NCI-H1417 (cell line): ENCODE measurements at places on chromosomes 1 and 21.

- DNase-seq: no peak
Measured at GRCh38 chr1:198264282-198264681, 107.5 kb downstream of the NEK7 start.

DNA sequence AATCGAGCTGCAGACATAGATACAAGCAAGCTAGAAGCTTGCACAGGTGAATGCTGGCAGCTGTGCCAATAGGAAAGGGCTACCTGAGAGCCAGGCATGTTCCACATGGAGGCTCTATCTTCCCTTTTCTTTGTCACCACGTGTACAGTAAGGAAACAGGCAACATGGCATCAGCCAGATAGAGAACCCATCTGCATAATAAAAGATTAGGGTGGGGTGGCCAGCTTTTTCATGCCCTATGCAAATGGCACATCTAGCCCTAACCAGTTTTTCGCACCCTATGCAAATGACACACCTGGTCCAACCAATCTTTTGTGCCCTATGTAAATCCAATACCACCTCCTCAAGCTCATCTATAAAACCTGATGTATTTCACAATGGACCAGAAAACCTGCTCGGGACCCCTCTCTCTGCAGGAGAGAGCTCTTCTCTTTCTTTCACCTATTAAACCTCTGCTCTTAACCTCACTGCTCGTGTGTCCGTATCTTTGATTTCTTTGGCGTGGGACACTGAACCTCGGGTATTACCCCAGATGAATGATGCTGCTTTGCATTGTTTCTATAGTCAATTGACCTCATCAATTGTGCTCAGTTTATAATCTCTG, 93.9 kb downstream of the SLC30A10 start:
- no peak for DNase-seq

- no peak for DNase-seq
Measured at GRCh38 chr1:181508486-181509165, 25.3 kb downstream of the CACNA1E start.

DNA sequence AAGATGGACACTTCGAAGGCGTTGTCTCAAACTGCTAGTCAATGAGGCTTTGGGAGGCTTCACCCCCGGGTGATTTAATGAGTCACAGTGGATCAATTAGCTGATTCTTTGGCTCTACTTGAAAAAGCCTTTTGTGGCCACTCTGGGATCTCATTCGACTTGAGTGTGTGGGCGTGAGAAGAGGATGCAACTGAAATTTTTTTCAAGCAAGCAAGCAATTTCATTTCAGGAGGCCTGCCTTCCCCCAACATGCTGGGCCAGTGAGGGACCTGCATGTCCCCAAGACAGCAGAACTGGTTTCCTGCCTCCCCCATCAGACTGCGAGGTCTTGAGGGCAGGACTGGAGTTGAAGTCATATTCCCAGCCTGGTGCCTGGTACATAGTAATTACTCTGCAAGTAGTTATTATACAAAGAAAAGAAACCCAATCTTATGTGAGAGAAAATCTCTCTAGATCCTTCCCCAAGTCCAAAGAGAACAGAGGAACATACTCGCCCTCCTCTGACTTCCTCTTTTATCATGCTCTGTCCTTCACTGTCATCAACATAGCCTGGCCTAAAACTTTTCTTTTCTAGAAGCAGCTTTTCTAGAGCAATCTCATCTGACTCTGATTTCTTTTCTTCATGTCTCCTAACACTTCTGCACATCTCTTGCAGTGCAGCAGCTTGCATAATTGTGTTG, 22.7 kb downstream of the SYT6 start:
- no peak for DNase-seq

- no peak for DNase-seq
Measured at GRCh38 chr1:23101101-23101827, 67.4 kb downstream of the LUZP1 start.

DNA sequence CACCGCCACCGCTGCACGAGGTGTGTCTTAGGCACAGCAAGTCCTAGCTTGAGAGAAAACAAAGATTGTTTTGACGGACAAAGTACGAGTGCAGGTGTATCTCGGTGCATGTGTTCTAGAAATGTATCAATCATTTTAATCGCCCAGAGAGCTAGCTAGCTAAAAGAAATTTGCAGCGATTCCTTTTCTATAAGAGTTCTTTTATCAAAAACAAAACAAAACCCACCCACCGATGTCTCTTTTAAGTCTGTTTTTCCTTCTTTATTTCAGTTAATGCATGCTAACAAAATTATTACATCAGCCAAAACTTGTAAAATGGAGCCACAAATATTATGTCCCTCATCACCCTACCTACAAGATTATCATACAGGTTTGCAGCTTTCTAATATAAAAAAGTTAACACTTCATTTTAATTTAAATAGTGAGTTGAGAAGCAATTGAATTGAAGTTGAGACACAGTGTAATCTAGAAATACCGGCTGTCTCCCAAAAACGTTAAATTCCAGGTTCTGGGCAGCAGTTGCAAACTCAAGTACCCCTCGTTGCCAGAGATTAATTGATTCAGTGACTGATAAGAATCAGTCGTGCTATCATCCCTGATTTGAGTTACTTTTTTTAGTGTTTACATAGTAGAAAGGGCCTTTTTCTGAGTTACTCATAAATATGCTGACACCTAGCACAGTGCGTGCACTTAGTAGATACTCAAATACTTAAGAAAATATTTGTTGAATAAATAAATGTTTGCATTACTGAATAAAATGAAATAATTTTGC, 1.5 kb upstream of the SYDE2 start:
- no peak for DNase-seq

- DNase-seq: no peak
Measured at GRCh38 chr1:117696561-117696960, 90.7 kb downstream of the TENT5C start.

DNA sequence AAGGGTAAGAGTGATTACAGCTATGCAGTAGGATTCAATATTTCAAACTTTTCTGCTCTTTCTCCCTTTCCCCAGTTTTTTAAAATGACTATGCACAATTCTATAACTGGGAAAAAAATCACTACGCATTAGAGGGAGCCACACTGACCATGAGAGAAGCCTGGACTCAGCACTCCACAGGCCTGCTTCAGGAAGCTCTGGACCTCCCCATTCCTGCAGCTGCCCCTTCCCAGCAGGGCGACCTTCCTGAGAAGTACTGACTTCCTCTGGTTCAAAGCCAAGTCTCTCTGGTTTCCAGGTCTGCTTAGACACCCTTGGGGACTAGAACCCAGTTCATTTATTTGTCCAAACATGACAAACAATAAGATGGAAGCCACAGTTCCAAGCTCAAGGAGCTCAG, 42.0 kb upstream of the CLSTN1 start:
- no peak for DNase-seq

GRCh38 chr1:107647012-107647411, 318.0 kb downstream of the VAV3 start:
- no peak for DNase-seq

- DNase-seq: no peak
Measured at GRCh38 chr1:47678464-47678980, 240.7 kb downstream of the FOXD2 start.

GRCh38 chr1:153506831-153507413, 28.9 kb downstream of the S100A6 start:
- DNase-seq: no peak

DNA sequence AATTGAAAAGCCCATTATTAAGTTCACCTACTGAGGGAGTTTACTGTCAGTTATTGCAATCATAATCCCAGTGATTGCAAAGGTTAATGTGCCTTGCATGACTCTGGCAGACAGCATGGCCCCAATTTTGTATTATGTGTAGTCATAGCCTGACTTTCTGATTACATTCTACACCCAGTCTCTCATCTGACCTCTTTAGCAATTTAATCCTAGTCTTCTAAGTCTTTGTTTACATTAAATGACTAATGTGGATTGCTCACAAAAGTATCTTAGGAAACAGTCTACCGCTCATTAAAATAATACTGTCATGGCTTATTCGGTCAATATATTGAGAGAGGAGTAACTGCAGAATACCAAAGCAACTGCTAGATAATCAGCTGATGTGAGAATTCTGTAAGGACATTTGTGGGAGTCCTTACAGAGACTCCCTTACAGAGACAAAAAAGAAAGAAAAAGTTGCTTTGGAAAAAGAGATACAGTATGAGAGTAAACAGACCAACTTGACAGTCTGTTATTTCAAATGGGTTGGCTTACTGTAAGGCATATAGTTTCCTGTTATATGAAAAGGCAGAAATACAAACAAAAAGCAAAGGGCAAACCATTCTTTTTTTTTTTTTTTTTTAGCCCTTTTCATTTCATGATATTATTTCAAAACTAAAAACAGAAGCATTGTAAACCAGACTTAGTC, 42.8 kb downstream of the SMG7 start:
- peak; percentile 60 for DNase-seq

DNA sequence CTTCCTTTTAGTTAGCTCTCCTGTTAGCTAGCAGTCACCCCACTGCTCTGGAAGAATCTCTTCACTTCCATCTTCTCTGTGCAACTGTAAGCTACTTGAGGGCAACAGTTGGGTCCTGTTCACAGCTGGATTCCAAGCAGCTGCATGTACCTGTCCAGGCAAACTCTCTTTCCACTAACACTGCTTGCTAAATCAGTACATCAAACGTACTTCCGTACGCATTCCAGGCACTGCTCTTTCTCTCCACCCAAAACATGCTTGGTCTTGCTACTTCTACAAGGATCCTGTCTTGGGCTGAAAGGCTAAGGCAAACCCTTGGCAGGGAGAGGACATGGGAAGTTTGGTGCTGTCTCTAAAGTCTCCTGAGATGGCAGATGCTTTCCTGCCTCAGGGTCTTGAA, 139.2 kb upstream of the CACNA1E start:
- no peak for DNase-seq

DNA sequence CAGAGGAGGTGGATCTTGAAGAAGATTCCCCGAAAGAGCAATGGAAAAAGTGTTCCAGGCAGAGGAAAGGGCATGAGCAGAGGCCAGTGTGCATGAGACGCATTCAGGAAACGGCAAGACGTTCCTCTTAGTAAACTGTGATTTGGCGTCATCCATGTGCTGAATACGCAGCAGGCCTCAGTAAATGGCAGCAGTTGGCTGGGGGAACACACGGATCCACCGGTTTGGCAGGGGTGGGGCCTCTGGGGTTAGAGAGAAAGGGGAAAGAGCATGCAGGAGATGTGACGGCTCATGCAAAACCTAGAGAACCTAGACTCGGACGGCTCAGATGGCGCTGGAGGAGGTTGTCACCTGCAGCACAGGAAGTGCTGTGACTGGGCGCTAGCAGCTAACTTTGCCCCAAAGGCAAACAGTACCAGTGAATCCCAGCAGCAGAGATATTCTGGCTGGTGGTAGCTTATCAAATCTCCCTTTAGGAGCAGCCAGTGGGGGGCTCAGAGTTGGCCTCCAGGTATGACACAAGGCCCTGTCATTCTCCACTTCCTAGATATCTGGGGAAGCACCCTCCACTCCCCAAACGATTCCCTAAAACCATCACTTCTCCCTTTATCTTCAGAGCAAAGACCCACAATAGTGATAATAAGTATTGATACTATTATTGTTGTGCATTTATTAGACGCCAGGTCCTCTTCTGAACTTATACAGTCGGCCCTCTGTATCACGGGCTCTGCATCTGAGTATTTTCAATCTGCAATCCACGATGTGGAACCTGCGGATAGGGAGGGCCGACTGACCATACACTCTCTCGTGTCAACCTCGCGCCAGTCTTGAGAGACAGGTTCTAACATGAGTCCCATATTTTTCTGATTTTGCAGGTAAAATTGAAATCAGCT, 7.6 kb downstream of the LAPTM5 start:
- DNase-seq: no peak

DNA sequence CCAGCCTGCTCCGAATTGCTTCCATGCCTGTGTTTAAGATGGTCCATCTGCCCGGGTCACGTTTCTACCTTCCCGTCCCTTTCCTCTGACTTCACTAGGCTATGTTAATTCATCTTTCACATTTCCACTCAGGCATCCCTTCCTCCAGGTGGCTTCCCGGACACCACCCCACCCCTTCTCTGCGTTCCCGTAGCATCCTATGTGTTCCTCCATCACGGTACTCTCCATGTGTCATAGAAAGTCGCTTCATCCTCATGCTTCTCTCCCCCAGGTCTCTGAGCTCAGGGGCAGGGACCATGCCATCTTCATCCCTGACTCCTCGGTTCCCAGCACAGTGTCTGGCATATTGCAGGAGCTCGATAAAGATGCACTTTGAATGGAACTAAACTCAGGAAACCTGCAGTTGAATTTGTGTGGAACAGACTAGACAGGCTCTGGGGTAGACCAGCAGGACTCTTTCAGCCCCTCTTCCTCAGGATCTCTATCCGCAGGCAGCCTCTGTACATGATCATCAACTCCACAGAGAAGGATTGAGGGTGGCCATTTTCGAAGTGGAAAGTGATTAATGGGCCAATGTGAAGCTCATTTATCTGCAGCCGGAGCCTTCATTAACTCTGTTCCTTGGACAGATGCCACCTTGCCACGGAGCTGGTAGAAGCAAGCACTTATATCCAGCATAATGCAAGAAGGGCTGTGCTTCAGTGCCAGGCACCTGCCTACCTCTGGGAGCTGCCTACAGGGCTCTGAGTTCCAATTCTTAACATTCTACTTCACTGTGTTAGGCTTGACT, 9.1 kb downstream of the C1orf226 start:
- DNase-seq: peak; percentile 53

DNA sequence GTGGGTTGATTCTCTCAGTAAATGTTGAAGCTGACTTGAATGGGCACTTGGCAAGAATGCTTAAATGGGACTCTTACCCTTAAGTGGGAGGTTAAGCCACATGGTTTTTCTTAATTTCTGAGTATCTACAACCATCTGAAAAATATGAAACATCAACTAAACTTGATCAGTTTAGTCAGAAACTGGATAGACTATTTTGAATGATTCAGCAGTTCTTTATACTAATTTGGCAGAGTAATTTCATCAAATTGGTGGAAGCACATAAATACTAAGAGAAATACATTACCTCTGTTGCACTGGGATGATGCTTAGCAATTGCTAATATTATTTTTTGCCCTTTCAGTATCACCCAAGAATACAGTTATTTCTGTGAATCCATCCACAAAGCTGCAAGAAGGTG, 4.7 kb downstream of the VCAM1 start:
- DNase-seq: no peak

- no peak for DNase-seq
Measured at GRCh38 chr1:180522213-180522515, 19.8 kb upstream of the ACBD6 start.

- no peak for DNase-seq
Measured at GRCh38 chr21:15839026-15839425, 109.2 kb downstream of the USP25 start.

- no peak for DNase-seq
Measured at GRCh38 chr1:159938211-159938852, 7.1 kb downstream of the IGSF9 start.
